ENCODE measurements at places on chromosomes 6 and 20. TPM values are rescaled to one million over a fixed set of nuclear protein-coding genes. Genes with fewer than 3 reads are reported as not detected.

DNA sequence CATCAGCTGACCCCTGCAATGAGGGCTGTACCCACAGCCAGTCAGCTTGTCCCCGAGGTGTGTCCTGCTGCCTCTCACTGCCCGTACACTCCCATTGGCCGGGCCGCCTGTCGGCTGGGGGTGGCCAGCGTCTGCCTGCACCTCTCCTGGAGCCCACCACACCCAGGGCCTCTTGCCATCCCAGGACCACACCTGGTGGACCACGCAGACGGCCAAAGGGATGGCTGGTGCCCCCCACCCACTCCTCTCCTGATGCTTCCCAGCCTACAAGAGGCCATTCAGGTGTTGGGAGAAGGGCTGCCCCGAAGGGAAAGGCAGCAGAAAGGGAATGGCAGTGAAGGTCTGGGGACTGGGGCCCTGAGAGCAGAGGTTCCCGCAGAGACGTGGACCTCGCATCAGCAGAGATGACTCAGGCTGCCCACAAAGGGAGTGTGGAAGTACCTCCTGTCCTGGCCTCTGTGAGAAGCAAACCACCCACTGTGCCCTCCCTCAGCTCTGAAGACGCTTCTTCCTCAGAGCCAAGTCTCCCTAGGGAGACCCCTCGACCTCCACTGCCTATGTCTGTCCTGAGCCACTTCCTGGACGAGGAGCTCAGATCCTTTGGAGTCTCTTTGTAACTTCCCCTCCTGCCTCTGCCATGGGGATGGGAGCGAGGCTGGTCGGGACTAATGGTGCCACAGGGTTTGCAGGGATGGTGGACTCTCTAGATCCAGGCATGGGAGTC is 60.9 kb downstream of the PYGB start:
- DNase-seq, result peak; percentile 39

The VEGFA gene
- total RNA-seq, result 110 TPM

DNA sequence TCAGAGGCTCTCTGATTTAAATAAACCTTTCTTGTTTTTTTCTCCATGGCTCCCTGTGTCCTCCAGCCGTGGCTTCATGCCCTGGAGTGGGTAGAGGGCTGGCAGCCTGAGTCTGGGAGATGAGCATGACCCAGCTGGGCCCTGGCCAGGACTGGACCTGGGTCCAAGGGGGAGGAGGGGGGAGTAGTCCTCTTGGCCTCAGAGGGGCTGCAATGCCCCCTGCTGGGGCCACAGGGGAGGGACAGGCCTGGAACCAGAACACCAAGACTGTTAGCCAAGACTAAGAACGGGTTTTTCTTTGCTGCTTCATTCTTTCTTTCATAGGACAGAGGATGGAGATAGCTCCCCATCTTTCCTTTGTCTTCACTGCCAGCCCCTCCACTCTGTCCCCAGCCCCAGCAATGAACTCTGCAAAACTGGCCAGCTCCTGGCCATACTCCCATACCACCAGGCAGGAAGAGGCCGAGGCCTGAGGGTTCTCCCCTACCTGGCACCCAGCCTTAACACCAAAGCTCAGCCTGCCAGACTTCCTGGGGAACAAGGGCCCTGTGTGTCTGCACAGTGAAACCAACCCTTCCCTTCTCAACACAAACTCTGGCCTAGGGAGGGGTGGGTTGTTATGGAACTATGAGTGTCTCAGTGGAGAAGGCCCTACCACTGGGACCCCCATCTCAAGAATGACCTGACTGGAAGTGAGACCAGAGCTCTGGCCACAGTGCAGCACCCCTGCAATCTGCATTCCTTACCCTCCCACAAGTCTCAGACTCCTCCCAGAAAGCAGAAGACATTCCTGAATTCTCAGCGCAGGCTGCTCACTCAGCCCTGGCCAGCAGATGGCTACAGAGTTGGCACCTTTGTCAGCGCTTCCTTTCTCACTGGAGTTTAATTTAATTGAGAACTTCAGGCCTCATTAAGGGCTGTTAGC is 11.0 kb downstream of the SLC29A1 start:
- DNase-seq, result peak; percentile 58

DNA sequence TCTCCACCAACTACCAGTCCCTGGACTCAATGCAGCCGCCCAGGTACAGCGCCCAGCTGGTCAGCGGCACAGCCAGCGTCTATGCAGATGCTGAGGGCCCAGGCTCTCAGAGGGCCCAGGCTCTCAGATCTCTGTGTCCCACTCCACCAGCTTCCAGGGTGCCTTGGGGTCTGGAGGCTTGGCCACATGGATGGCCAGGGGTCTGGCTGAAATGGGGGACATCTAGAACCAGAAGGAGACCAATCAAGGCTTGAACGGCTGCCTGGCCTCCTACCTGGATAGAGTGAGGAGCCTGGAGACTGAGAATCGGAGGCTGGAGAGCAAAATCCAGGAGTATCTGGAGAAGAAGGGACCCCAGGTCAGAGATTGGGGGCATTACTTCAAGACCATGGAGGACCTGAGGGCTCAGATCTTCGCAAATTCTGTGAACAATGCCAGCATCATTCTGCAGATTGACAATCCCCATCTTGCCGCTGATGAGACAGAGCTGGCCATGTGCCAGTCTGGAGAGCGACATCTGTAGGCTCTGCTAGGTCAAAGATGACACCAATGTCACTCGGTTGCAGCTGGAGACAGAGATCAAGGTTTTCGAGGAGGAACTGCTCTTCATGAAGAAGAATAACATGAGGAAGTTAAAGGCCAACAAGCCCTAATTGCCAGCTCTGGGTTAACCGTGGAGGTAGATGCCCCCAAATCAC is 44.1 kb upstream of the GRM4 start:
- peak; percentile 42 for DNase-seq

GRCh38 chr20:4894981-4895381 is 106.3 kb downstream of the SLC23A2 start:
- no peak for DNase-seq

The MDFI gene
- 1.6 TPM for total RNA-seq

- DNase-seq, result peak; percentile 9
These were observed 187.7 kb downstream of the UST start for GRCh38 chr6:148934539-148934938.

GRCh38 chr6:10205120-10205519 is 209.8 kb downstream of the TFAP2A start:
- no peak for DNase-seq

- no peak for DNase-seq
These were observed 86.2 kb upstream of the CCDC167 start for GRCh38 chr6:37585937-37586336.

DNA sequence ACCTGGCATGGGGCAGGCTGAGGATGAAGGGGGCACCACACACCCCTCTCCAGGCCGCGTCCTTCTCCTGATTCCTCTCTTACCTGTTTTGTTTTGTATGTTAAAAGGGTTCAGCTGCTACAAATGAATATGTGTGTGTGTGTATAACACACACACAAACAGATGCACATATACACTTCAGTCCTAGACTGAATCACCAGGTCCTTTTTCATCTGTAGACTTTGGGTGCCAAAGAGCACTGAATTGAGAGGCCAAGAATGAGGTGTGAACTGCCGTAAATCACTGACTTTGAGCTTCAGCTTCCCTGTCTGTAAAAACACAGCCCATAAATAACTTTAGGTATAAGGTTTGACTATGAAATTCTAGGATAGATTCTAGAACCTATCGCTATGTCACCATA is 40.5 kb downstream of the SULF2 start:
- no peak for DNase-seq

DNA sequence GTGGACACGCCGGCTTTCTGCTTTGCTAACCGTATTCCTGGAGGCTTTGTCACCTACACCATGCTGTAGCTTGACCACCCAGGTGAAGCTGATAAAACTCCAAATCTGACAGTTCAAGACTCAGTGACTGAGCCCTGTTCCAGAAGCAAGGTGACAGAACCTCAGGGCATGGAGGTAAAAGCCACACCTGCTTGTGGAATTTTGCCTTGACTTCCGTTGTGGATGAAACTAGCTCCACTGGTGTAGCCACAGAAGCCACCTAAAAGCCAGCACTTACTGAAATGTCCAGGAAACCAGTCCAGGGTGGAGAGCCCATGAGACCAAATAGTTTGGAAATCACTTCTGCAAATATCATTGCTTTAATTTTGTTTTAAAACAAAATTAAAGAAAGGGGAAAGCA is 11.0 kb downstream of the CST8 start:
- no peak for DNase-seq

GRCh38 chr20:42706759-42707158 is 482.9 kb downstream of the PTPRT start:
- DNase-seq, result no peak

- DNase-seq, result no peak
These were observed 83.5 kb upstream of the SCAF8 start for GRCh38 chr6:154649721-154650120.

DNA sequence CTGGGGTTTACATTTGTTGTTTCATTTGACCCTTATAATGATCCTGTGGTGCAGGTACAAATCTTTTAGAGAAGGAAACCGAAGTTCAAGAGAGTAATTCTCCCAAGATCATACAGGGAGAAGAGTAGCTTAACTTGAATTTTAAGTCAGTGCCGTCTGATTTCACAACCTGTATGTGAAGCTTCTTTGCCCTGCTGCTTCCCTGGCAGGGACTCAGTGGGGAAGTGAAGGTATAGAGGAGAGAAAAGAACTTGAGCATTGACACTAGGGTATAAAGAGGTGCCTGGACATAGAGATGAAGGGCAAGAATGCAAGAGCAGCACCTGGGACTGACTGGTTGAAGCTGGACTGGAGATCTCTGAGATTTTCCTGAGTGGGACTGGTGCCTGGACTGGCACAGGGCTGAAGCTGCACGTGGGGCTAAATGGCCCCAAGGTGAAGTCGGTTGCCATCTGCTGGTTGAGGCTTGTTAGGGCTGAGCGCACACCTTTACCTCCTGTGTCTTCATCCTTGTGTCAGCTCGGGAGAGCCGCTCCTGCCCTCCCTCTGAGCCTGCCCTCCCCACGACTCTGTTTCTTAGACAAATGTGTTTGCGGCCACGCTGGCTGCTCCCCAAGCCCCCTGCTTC is 41.8 kb downstream of the FARS2 start:
- DNase-seq, result peak; percentile 59

GRCh38 chr20:34864216-34864615 is 8.4 kb downstream of the GGT7 start:
- no peak for DNase-seq

The CDH26 gene
- 0.43 TPM for total RNA-seq

DNA sequence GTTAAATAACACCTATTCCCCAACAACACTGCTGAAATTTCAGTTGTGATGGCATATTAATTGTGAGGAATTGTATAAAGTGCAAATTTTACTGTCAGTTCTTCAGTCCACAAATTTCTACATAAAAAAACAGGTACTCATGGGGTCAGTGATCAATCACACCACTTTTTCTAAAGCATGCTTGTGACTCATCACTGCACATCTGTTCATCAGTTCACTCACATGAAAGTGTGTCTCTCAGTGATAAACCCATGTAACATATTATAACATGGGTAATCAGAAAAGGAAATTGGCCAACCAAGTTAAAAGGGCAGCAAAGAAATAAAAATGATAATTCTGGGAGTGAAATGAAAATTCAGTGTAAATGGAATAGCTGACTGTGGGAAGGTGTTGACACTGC is 234.7 kb upstream of the FKBP1C start:
- no peak for DNase-seq

GRCh38 chr20:53773792-53774401 is 180.3 kb upstream of the ZNF217 start:
- no peak for DNase-seq

- no peak for DNase-seq
These were observed 144.3 kb downstream of the CDH4 start for GRCh38 chr20:61396262-61396848.

DNA sequence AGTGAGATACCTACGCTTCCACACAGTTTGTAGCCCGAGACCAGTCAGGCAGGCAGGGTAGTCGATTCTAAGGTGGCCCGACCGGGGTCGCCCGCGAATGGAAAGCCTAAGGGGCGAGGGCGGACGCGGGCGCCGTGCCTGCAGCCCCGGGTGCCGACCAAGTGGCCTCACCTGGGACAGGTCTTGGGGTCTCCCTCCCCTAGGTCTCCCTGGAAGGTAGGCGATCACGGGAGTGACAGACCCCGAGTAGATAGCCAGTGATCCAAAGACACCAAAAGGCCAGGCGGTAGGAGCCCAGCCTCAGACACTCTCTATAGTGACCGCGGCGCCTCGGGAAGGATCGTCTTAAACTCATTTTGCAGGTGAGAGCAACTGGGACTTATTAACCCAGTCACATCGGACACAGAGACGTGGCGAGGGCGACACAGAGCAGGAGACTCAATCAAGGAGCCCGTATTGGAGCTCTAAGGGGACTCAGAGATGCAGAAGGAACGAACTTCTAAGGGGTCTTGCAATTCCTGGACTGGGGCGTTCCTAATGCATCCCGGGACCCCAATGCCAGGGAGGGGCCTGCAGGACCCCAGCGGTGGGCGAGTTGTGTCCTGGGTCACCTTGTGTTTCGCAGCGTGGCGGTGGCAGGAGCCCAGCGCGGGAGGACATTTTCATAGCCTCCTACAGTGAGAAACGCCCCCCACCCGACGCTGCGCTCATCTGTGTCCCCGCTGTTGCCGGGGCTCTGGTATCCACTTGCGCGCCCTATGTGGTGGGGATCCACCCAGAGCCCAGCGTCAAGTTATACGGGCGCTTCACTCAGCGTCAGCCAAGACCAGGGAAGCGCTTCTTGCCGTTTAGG is 2.1 kb upstream of the VSX1 start:
- DNase-seq, result peak; percentile 48

The TRIM10 gene
- 6.3 TPM for total RNA-seq

- no peak for DNase-seq
These were observed 111.0 kb downstream of the GJA10 start for GRCh38 chr6:90005048-90005827.

The NT5DC1 gene
- 43.7 TPM for total RNA-seq

- no peak for DNase-seq
These were observed 25.2 kb upstream of the GTSF1L start for GRCh38 chr20:43752051-43752360.

The TMEM217 gene
- total RNA-seq, result 1.4 TPM

DNA sequence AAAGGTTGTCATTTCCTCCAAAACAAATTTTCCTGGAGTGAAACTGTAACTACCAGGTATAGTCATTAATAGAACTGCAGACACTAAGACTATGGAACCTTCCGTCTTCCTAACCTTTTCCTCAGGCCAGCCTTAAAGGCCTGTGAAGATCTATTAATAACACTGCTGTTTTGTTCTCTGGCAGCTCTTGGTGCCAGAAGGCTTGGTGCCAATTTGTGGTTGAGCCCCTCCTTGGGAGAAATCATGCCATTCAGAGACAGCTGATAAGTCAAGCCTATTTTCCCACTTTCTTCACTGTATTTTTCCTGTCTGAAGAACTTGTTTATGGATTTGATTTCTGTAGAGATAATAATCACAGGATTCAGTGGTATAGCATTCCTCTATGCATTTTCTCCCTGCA is 64.8 kb downstream of the HCRTR2 start:
- no peak for DNase-seq

- no peak for DNase-seq
These were observed 29.2 kb downstream of the C6orf58 start for GRCh38 chr6:127606131-127606562.

DNA sequence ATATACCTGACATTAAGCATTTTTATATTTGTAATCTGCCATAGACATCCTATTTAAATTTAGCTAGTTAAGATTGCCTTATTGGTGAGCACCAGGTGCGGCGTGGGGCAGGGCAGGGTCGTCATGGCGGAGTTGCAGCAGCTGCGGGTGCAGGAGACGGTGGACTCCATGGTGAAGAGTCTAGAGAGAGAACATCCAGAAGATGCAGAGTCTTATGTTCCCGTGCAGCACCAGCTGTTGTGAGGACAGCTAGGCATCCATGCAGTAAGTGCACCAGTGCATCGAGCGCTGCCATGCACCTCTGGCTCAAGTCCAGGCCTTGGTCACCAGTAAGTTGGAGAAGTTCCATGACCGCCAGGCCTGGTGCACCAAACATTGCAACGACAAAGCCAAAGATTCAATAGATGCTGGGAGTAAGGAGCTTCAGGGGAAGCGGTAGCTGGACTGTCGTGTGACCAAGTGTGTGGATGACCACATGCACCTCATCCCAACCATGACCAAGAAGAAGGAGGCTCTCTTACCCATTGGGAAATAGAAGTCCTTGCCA is 586.2 kb downstream of the CD109 start:
- no peak for DNase-seq
